ENCODE measurements at places on chromosomes 12 and 14. TPM values are rescaled to one million over a fixed set of nuclear protein-coding genes. Genes with fewer than 3 reads are reported as not detected.

DNA sequence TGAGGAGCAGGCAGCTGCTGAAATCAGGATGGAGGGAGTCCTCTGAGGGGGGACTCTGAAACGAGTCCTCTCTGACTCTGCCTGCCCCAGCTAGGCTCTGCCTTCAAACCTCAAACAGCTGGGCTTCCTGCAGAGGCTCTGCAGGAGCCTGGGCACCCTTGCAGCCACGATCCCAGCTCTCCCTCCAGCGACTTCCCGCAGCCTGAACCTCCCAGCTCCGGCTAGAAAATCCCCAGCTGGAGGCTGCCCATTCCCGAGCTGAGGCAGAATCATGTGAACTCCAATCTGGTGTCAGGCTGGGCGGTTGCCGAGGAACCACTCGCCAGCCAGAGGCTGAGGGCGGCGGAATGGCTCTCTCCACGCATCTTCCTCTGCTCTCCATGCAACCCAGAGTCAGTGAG is at the start of gene GPR68:
Gene GPR68, minus strand, starts transcription at position 204 of the 401 bp plus-strand sequence. CDS start 9,654 bp downstream, outside the sequence.
- peak; percentile 66 for DNase-seq

DNA sequence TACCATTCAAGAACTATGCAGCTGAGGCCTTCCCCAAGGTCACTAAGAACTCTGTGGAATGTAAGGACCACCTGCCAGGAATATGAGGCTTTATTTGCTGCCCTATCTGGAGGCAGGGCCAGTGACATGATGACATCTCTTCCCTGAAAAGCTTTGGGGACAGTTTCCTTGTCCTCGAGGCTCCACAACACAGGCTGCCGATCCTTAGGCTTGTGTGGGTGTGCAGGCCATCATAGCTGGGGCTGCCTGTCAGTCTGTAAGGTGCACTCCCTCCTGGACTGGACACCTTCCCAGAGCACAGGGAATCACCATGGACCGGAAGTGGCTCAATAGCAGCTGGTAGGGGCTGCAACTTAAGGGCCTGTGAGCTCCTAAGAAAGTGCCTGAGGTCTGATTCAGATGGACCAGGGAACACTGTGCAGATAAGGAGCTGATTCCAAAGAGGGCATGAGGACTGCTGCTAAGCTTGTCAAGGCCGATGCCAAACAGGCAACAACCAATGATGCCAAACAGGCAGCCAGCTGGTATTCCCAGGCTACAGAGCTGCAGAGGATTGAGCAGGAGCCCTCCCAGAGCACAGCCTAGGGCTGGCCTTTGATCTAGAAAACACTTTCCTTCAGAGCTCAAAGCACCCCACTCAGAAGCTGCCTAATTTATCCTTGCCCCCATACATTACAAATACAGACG is 84.3 kb downstream of the CRACR2A start:
- no peak for DNase-seq

- DNase-seq = no peak
Measured at GRCh38 chr14:85224241-85224640, 305.7 kb upstream of the FLRT2 start.

GRCh38 chr12:45298721-45299692 is 83.1 kb downstream of the ANO6 start:
- DNase-seq = no peak

DNA sequence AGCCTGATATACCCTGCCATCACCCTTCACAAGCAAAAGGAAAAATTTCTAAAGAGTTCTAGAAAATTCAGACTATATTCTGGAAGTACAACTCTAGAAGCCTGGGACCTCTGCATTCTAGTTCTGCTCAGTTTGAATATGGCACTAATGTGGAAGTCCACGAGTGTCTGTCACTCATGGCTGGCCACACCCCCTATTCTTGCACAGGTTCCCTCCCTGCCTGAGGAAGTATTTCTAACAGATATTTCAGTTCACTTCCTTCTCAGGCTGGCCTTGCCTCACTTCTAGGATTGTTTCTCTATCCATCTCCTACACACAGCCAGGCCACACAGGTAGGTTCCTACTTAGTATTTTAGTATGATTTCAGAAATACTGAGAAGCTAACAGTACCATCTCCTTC is 67.4 kb downstream of the PHLDA1 start:
- peak; percentile 44 for DNase-seq

DNA sequence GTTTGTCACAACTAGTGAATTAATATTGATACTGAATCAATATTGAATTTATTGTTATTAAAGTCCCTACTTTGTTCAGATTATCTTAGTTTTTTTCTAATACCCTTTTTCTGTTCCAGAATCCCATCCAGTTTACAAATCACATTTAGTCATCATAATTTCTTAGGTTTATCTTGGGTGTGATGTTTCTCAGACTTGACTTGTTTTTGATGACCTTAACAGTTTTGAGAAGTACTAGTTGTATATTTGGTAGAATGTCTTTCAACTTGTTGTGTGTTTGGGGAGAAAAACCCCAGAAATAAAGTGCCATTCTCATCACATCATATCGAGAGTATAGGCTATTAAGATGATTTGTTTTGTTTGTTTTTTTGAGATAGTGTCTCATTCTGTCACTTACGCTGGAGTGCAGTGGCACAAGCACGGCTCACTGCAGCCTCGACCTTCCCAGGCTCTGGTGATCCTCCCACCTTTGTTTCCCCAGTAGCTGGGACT is 19.5 kb downstream of the MRPS35 start:
- no peak for DNase-seq

DNA sequence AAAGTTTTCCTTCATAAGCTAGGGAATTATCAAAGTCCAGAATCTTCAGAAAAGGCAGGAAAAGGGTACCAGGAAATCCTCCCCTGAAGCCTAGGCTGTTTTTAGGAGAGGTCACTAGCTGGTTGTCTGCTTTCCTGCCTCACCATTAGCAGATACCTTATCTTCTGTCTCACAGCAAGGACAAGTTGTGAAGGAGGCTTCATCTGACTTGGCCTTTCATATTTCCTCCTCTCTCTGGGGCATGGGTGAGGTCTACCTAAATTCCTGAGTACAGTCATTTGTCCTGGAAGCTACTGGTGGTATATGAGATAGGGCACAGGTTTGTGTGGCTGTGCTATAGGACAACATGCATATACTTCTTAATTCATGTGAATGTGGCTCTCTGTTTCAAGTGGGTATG is 2.3 kb downstream of the FOXJ2 start:
- DNase-seq = no peak

- DNase-seq = no peak
Measured at GRCh38 chr14:99137001-99137700, 134.8 kb downstream of the BCL11B start.

DNA sequence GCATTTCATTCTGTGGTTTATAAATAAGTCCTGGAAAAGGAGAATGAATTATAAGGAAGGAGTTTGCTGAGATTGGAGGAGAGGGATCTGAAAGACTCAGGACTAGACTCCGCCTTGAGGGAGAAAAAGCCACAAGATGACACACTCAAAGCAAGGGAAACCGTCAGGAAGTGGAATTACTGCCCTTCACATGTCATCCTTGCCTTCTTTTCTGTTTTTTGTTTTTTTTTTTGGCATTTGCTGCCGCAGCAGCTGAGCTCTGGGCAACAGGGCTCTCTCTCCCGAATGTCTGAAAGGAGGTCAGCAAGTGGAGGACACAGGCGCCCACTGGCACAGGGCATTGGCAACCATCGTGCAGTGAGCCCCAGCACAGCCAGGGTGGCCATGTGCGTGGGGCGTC is 344.9 kb downstream of the DPF3 start:
- DNase-seq = no peak

- no peak for DNase-seq
Measured at GRCh38 chr14:71328954-71329353, 421.7 kb downstream of the PCNX1 start.

GRCh38 chr12:31962076-31962475 is 2.9 kb downstream of the RESF1 start:
- no peak for DNase-seq

- no peak for DNase-seq
Measured at GRCh38 chr14:88233915-88234314, 89.2 kb downstream of the KCNK10 start.

DNA sequence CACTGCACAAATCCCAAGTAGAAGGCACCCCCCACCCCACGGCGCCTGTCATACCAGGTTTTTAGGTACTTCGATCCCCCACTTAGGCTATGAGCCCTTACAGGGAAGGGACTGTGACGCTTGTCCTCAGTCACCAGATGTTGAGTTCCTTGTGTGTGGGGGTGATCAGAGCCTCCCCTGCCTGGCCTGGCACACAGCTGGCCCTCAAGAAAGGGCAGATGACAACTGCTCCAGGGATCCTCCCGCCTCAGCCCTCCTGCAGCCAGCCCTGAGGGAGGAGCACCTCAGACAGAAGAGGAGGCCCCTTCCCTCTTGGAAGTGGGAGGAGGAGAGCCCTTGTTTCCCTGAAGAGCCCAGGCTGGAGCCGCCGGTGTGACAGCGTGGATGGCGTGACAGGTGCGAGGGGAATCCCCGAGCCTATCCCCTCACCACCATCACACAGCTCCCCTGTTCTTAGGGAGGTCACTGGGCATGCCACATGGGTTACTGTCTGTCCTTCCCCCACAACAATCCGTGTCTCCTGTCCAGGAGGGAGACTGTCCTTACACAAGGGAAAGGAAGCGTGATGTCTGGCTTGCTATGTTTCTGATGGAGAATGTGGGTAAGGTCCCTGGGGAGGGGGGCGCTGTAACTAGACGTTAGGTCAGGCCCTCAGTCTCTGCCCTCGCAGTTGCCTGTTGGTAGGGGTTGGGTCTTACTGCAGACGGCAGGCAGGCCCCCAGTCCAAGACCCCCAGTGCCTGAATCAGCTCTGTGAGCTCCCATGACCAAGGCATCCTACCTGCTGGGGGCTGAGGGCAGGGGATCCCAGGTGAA is 31.4 kb downstream of the P2RX4 start:
- no peak for DNase-seq

DNA sequence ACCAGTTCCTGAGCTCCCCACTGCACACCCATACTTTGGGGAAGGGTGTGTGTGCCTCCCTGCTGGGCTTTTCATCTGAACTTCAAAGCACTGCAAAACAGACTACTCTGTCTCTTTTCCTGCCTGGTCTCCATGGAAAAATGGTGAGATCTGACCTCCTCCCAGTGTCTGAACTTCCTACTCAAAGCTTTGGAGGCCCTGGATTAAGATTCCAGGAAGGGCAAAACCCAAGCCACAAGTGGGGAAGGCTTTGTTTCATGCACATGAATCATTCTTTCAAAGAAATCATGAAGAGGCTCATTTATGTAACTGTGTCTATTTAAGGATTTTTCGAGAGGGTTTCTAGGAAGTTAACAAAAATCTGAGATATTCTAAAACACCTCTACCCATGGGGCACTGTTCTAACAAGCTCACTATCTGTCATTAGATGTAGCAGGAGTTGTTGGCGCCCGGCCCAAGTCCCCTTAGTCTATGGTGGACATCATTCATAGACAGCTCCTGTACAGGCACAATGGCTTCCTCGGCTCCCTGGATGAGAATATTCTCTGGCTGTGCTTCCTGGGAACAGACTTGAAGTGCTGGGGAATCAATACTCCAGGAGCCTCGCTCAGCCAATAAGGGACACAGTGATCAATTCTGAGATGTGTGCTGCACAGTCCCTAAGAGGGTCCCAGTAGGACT is 224.0 kb downstream of the KTN1 start:
- DNase-seq = peak; percentile 36

PRKCH gene
- 34.8 TPM for total RNA-seq

TROAP gene
- total RNA-seq = not detected

GLIPR1L2 gene
- 0.92 TPM for total RNA-seq

LUM gene
- 130 TPM for total RNA-seq

SMOC1 gene
- 5.4 TPM for total RNA-seq

KLRF1 gene
- 0.27 TPM for total RNA-seq

DLGAP5 gene
- total RNA-seq = 0.29 TPM
